Stimulated activated CD4-positive, alpha-beta T cell treated with anti-CD3 and anti-CD28 coated beads, Interleukin-12 subunit alpha, Interleukin-12 subunit beta, amount 100 ng/mL, for 48 hours (primary cell): ENCODE measurements at places on chromosomes 2 and 18.

GRCh38 chr2:174210862-174211261 is 37.5 kb downstream of the OLA1 start:
- DNase-seq = no peak

DNA sequence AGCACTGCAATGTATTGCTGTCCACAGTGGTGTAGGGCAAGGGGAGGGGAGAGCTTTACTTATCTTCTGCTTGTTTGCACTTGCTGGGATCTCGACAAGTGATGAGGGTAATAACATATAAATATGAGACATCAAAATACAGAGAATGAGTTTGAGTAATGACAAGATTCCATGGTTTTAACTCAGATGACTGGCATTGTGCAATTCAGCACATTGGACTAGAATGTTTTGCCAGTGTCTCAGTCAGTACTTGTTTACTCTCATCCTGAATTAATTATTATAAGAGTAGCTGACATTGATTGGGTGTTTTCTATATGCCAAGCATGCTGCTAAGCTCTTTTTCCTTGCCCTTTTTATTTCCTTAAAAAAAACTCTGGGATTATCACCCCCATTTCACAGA is 306.7 kb upstream of the MMADHC start:
- no peak for DNase-seq

- peak; percentile 9 for DNase-seq
Observed at GRCh38 chr2:205197468-205198139, 484.7 kb upstream of the NRP2 start.

GRCh38 chr2:86442642-86443005 is 1.5 kb downstream of the KDM3A start:
- peak; percentile 75 for DNase-seq

GRCh38 chr2:172709566-172710291 is 25.9 kb upstream of the RAPGEF4 start:
- DNase-seq = no peak

GRCh38 chr2:19819097-19820065 is 82.4 kb downstream of the TTC32 start:
- no peak for DNase-seq

- no peak for DNase-seq
Observed at GRCh38 chr2:107809835-107810234, 16.9 kb upstream of the RGPD4 start.

GRCh38 chr2:240423788-240424191 is 11.7 kb upstream of the GPC1 start:
- no peak for DNase-seq

DNA sequence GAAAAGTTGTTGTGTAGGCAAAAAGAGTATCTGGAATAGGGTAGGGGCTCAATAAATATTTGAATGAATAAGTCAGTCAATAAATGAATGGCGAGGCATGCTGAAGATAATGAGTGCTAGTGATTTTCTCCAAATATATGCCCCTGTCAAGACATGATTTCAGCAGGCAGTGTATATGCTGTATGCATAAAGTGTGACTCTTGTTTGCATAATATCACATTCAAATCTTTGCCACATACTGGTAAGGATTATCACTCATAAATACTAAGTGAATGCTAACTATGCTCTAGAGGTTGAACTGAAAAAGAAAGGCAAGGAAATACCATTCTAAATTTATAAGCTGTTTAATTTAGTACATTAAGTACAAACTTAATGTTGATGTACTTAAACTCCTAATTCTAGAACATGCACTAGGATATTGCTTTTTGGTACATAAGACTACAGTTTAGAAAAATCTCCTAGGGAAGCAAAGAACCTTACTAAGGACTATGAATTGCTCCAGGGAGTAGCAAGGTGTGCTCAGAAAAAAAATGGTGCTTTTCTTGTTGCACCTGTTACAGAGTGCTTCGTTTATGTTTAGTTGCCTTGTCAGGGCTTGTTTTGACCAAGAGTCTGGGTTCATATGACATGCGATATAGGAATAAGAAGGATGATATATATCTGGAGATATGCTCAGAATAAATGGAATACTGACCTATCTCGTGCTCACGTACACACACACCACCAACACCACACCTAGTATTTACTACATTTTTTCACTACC is 224.0 kb upstream of the TANK start:
- DNase-seq = no peak

DNA sequence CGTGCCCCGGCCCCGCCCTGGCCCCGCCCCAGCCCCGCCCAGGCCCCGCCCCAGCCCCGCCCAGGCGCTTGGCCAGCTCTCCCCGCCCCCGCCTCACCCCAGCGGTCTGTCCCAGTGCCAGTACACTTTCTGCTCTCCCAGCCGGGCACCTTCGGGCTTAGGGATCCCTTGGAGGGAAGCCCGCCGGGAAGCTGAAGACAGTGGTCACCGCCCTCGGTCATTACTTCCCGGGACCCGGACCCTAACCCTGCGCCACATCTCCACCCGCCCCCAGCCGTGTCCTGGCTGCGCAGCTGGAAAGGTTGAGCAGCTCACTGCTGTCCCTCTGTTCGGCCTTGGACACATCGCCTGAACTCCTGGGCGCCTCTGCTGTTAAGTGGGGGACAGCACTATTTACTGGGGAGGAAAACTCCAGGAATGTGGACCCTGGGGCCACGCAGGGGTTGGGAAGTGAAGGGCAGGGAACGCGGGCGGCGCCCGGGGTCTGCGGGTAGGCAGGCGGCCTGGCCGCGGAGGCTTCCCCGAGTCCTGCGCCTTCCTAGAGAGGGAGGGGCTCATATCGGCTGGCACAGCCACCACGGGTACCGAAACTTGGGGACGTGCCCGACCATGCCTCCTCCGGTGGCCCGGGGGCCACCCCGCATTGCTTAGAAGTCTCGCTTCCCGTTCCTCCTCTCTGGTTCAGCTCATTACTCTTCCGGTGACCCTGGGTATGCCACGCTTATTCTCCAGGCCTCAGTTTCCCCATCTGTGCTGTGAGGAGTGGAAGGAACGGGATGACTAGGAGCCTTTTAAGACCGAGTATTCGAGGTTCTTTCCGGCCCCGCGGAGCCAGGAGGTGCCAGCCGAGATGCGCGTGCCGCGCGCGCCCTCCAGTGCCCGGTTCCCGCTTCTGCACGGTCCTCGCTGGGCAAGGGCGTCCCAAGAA is 121.0 kb downstream of the GYPC start:
- peak; percentile 55 for DNase-seq

GRCh38 chr2:196233805-196234475 is 62.6 kb upstream of the STK17B start:
- DNase-seq = no peak

- no peak for DNase-seq
Observed at GRCh38 chr2:211423018-211423417, 866.6 kb downstream of the CPS1 start.

DNA sequence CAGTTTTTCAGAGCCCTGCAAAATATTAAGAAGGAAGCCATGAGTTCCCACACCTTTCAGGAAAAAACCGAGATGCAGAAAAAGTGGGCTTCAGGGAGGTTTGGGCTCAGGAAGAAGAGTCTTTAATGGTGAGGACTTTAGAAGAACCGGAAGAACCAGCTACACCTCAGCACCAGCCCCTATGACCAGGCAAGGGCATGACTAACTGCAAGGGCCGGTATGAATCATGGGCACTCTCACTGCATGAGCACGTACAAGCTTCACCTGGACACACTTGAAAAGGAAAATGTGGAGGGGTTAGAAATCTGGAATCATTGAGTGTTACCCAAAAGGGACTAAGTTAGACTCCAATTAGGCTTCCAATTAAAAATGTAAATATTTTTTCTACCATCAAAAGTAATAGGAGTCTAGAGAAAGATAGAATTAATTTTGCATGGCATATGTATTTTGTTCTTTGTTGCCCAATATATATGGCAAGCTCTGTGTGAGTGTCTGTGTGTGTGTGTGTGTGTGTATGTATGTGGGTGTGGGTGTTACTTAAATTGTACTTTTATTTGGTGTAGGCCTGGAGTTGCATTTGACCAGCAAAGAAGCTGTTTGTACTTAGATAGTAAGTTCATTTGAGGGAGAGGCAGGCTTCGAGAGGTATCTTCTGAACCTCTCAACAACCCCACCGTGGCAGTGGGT is 66.5 kb upstream of the THUMPD2 start:
- no peak for DNase-seq

DNA sequence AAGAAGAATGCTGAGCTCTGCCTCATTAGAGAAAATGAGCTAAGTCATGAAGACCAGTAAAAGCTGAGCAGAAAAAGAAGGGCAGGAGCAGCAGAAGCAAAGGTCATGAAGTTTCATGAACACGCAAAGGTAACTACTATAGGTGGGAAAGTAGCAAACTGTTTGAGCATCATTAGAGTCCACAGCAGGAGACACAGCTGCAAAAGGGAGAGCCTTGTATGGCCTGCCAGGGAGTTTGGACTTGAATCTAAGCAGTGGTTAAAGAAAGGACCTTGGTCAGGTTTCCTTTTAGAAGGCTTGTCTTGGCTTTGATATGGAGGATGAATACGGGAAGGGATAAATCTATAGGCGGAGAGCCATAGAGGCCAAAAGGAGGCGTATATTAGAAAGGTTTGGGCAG is 34.0 kb downstream of the DAPL1 start:
- DNase-seq = no peak

GRCh38 chr2:24087032-24087431 is 2.4 kb upstream of the TP53I3 start:
- DNase-seq = no peak

GRCh38 chr18:9386879-9387278 is 52.3 kb downstream of the TWSG1 start:
- no peak for DNase-seq

- DNase-seq = no peak
Observed at GRCh38 chr2:218082586-218083351, 13.7 kb downstream of the RUFY4 start.

- no peak for DNase-seq
Observed at GRCh38 chr2:88329815-88330603, 122.5 kb downstream of the FOXI3 start.

GRCh38 chr18:54964741-54965140 is 5.5 kb upstream of the CCDC68 start:
- no peak for DNase-seq

- no peak for DNase-seq
Observed at GRCh38 chr2:126658319-126658904, 2.5 kb downstream of the GYPC start.

DNA sequence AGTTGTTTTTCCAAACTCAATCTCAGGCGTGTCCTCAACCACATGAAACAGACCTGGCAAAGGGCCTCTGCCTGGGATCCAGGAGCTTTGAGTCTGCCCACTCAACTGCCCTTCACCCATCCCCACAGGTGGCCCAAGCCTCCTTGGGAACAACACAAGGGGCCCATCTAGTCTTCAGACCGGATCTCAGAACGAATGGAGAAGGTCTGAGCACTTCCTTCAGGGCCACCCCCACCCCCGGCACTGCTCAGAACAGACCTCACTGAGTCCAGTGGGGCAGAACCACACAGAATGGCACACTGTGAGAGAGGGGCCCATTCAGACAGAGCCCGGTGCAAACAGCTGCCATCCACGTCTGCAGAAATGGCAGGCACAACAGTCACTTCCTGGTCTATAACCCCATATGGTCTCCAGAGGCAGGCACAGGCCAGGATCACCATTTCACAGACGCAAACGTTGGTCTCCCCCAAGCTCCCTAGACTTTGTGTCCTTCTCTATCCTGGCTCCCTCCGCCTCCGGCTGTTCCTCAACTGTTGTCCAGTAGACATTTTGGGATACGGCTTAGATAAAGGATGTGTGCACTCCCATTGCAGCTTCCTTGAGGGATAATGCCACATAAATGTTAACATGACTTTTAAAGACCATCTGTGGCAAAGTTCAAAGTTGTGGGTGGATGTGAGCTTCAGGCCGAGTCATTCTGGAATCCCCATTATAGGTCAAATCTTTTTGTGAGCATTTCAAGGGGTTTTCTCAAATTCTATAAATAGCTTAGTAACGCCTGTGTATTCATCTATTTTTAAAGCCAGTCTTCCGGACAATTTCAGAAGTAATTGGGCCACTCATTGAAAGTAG is 149.7 kb downstream of the SMAD7 start:
- no peak for DNase-seq

DNA sequence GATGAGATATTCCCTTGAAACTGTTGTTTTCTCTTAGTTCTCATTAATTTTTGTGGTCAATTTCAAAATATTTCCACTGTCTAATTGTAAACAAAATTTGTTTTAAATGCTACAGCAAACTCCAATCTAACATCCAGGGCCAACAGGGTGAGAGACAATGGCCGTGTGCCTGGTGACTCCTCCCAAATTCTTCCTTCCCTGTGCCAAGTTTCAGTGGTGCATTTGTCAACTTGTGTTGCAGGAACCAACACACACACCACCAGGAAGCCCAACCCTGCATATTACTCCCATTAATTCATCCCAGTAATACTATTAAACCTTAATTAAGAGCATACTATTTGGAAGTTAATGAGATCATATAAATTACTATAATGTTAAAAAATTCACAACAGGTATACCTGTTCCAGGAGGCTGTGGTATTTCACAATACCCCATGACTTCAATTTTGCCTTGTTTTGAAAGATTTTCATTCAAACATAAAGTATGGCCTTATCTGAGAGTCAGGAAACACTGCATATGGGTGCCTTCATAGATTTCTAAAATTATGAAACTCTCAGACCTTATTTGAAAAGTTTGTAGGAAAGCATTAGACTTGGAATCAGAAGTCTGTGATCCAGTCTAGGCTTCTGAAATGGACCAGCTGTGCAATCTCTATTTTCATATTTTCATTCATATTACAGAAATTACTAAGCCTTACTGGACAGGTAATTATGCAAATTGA is 1.1 kb downstream of the SERPINB2 start:
- DNase-seq = no peak

DNA sequence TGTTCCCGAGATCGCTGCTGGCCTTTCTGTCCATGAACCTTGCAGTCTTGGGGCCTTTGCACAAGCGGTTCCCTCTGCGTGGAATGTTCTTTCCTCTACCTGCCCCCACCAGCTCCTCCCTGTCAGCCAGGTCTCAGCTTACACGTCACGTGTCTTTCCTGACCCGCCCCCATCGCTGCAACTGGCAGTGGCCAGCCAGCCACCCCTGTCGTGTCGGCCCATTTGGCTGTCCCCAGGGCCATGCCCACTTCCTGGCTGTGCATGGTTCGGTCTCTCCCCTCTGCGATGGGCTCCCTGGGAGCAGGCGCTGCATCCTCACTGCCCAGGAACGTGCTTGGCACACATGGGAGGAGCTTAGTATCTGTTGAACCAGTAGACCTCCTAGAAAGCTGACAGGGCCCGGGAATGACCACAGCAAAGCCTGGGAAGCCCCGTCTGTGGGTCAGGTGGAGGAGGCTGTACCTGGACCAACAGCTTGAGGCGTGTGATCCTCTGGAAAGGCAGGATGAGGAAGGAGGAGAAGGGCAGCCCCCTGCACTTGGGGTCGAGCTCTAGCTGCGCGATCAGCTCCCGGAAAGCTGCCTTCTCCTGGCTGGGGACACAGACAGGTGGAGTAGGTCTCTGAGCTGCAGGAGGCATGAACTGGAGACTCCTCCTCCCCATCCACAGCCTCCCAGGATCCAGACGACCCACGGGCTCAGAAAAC is 21.0 kb downstream of the SNORC start:
- no peak for DNase-seq

GRCh38 chr2:189542145-189542882 is 38.3 kb downstream of the SLC40A1 start:
- no peak for DNase-seq

- DNase-seq = no peak
Observed at GRCh38 chr2:223944166-223944702, 901 bp downstream of the WDFY1 start.
